Panc1 (cell line): ENCODE measurements at places on chromosomes 7 and 10. TPM values are rescaled to one million over a fixed set of nuclear protein-coding genes. Genes with fewer than 3 reads are reported as not detected.

DNA sequence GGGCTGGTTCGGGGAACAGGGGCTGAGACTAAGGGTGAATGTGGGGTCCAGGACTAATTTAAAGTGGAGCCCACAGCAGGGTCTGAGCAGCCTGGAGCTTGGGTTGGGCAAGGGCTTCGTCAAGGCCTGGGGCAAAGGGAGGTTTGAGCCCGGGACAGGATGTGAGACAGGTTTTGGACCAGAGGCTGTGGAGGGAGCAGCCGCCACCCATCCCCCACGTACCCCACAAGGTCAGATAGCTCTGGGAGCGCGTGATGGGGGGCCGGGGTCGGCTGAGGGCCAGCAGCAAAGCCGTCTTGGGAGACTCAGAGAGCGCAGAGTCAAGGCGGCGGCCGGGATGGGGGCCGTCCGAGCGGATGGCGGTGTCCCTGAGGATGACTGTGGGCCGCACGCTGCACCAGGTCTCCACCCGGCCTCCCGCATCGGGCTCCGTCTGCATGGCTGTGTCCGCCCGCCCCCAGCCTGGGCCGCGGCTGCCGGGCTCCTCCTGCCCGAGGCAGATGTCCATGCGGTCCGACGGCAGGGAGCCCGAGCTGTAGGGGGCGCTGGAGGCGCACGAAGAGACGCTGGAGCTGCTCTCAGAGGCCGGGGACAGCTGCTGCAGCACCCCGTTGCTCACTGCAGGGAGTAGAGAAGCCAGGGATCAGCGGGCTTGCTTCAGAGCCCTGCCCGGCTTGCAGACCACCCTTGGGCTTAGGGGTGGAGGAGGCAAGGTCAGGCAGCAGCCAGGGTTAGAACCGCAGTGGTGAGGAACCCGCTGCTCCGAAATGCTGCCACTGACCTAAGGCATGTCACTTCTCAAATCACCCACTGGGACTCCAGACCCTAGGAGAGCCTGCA, 12.1 kb downstream of the PDZD7 start:
- no peak overlapping the region for H3K4me3 ChIP-seq
- no peak for DNase-seq
- H3K27ac ChIP-seq, result no peak overlapping the region
- H3K4me1 ChIP-seq, result peaks cover 2% of the 10 kb centered on the region; the same call in 1 of the 2 replicates
- no peaks in the 10 kb centered on the region for H3K36me3 ChIP-seq

- no peaks in the 10 kb centered on the region for H3K27me3 ChIP-seq
- H3K27ac ChIP-seq, result no peak overlapping the region
- no peak overlapping the region for H3K4me3 ChIP-seq
- 0 out of 2 replicates have a peak, but pooled peaks cover 4% of the 10 kb centered on the region for H3K4me1 ChIP-seq
- H3K36me3 ChIP-seq, result no peaks in the 10 kb centered on the region
- DNase-seq, result no peak
Observed at GRCh38 chr7:74502216-74502891, 48.6 kb downstream of the GTF2IRD1 start.

GRCh38 chr7:117012696-117013095, 59.4 kb downstream of the ST7 start:
- H3K27me3 ChIP-seq, result no peaks in the 10 kb centered on the region
- peaks cover 19% of the 10 kb centered on the region for H3K4me1 ChIP-seq
- DNase-seq, result peak; percentile 41
- H3K4me3 ChIP-seq, result no peak overlapping the region
- H3K36me3 ChIP-seq, result no peaks in the 10 kb centered on the region

DNA sequence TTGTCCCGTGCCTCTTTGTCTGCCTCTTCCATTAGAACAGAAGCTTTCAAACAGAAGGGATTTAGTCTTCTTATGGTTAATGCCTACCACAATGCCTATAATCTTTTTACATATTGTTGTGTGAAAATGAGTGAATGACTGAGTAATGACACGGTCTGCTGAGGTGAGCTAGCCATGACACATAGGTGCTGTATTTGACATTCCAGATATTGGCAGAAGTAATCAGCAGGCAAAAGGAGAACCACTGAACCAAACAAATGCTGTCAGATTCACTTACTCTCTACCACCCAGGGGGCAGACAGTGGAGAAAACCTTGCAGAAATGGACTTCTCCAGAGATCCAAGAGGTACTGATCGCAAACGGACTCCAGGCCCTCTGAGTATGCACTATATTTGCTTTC, 377.2 kb upstream of the VWC2 start:
- no peak overlapping the region for H3K4me3 ChIP-seq
- no peak overlapping the region for H3K27ac ChIP-seq
- DNase-seq, result no peak
- H3K4me1 ChIP-seq, result no peaks in the 10 kb centered on the region
- H3K36me3 ChIP-seq, result no peaks in the 10 kb centered on the region

- DNase-seq, result no peak
- H3K4me1 ChIP-seq, result no peaks in the 10 kb centered on the region
- no peak overlapping the region for H3K27ac ChIP-seq
- H3K4me3 ChIP-seq, result no peak overlapping the region
- no peaks in the 10 kb centered on the region for H3K36me3 ChIP-seq
Observed at GRCh38 chr10:72727130-72727529, 35.2 kb downstream of the MCU start.

GRCh38 chr10:5443429-5443828, 31.1 kb downstream of the NET1 start:
- H3K4me1 ChIP-seq, result peaks cover 10% of the 10 kb centered on the region
- no peak overlapping the region for H3K4me3 ChIP-seq
- no peak for DNase-seq
- no peaks in the 10 kb centered on the region for H3K27me3 ChIP-seq

- no peaks in the 10 kb centered on the region for H3K36me3 ChIP-seq
- no peak overlapping the region for H3K4me3 ChIP-seq
- H3K27me3 ChIP-seq, result no peaks in the 10 kb centered on the region
- H3K4me1 ChIP-seq, result peaks cover 10% of the 10 kb centered on the region
- H3K27ac ChIP-seq, result no peak overlapping the region
Observed at GRCh38 chr7:75740846-75741497, 2.2 kb upstream of the HIP1 start.

GRCh38 chr10:30825495-30825894, 195.9 kb upstream of the LYZL2 start:
- no peak overlapping the region for H3K4me3 ChIP-seq
- no peak for DNase-seq
- H3K4me1 ChIP-seq, result no peaks in the 10 kb centered on the region
- H3K27me3 ChIP-seq, result no peaks in the 10 kb centered on the region
- no peak overlapping the region for H3K27ac ChIP-seq

- no peak overlapping the region for H3K4me3 ChIP-seq
- H3K27ac ChIP-seq, result no peak overlapping the region
- no peak for DNase-seq
- no peaks in the 10 kb centered on the region for H3K36me3 ChIP-seq
Observed at GRCh38 chr10:43035800-43036199, 41.1 kb upstream of the RET start.

GRCh38 chr10:129896860-129897200, 67.2 kb downstream of the EBF3 start:
- no peak for DNase-seq
- H3K27me3 ChIP-seq, result peaks cover 4% of the 10 kb centered on the region; the same call in 1 of the 2 replicates
- H3K36me3 ChIP-seq, result no peaks in the 10 kb centered on the region
- H3K27ac ChIP-seq, result no peak overlapping the region
- no peak overlapping the region for H3K4me3 ChIP-seq

DNA sequence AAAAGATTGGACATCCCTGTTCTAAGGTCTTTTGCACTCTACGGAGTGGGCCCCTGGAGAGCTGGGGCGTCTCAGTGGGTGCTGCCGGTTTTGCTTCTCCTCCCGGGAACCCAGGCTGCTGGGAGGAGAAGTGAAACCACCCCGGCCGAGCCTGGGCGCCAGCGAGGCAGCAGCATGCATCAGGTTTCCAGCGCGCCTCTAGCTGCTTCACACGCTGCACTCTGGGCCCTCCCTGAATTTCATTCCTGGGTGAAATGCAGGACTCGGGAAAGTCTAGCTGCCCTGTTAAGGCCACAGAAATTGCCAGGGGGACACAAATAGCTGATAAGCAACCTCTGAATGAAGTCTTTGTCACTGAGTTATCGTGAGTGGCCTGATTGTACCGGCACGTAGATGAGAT, 127.4 kb downstream of the TRRAP start:
- no peaks in the 10 kb centered on the region for H3K4me1 ChIP-seq
- no peak overlapping the region for H3K27ac ChIP-seq
- H3K27me3 ChIP-seq, result no peaks in the 10 kb centered on the region
- peaks cover 12% of the 10 kb centered on the region for H3K36me3 ChIP-seq
- DNase-seq, result no peak
- H3K4me3 ChIP-seq, result no peak overlapping the region

- no peaks in the 10 kb centered on the region for H3K4me1 ChIP-seq
- H3K4me3 ChIP-seq, result no peak overlapping the region
- no peak for DNase-seq
- no peaks in the 10 kb centered on the region for H3K36me3 ChIP-seq
Observed at GRCh38 chr10:86004337-86004736, 362.3 kb downstream of the GRID1 start.

- DNase-seq, result no peak
- no peaks in the 10 kb centered on the region for H3K4me1 ChIP-seq
- no peak overlapping the region for H3K4me3 ChIP-seq
- H3K36me3 ChIP-seq, result no peaks in the 10 kb centered on the region
- H3K27ac ChIP-seq, result no peak overlapping the region
- no peaks in the 10 kb centered on the region for H3K27me3 ChIP-seq
Observed at GRCh38 chr10:101655570-101655969, 39.4 kb downstream of the FBXW4 start.

- no peaks in the 10 kb centered on the region for H3K36me3 ChIP-seq
- DNase-seq, result peak; percentile 46
- peaks cover 25% of the 10 kb centered on the region for H3K4me1 ChIP-seq
- H3K27ac ChIP-seq, result peak overlapping the region; percentile 78
- no peak overlapping the region for H3K4me3 ChIP-seq
- no peaks in the 10 kb centered on the region for H3K27me3 ChIP-seq
Observed at GRCh38 chr7:36127075-36127740, 25.8 kb upstream of the EEPD1 start.

DNA sequence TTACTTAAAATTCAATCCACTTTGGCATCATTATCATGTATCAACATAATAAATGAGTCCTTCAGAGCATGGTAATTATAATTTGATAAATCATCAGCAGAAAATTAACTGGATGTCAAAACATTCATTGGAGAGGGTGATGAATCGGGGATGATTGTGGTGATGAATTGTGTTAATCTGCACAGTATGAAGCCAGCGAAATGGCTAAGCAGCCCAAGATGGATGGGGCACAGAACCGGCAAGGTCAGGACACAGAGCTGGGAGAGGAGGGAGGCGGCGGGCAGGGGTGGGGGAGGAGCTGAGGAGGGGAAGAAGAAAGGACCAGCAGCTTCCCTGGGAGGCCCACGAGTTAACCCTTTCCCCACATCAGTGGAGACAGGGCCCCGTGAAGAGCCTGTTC, 536.1 kb downstream of the LRMDA start:
- no peak overlapping the region for H3K4me3 ChIP-seq
- H3K36me3 ChIP-seq, result no peaks in the 10 kb centered on the region
- no peaks in the 10 kb centered on the region for H3K4me1 ChIP-seq
- no peaks in the 10 kb centered on the region; the same call in none of the 2 replicates for H3K27me3 ChIP-seq
- no peak for DNase-seq

DNA sequence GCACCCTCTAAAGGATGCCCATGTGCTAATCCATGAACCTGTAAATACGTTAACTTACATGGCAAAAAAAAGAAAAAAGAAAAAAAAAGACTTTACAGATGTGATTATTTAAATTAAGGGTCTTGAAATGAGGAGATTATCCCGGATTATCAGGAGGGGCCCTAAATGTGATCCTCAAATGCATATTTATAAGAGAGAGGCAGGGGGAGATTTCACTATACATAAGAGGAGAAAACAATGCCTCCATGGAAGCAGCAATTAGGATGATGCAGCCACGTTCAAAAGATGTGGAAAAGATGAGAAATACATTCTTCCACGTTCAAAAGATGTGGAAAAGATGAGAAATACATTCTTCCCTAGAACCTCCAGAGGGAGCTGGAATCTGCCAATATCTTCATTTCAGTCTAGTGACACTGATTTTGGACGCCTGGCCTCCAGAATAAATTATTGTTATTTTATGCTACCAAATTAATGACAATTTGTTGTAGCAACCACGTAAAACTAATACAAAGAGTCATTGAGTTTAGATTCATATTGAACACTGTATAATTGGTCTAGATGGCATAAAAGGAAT, 328.4 kb upstream of the GNAI1 start:
- no peak overlapping the region for H3K4me3 ChIP-seq
- no peaks in the 10 kb centered on the region for H3K4me1 ChIP-seq
- DNase-seq, result no peak
- H3K27ac ChIP-seq, result no peak overlapping the region
- H3K27me3 ChIP-seq, result no peaks in the 10 kb centered on the region
- H3K36me3 ChIP-seq, result no peaks in the 10 kb centered on the region

DNA sequence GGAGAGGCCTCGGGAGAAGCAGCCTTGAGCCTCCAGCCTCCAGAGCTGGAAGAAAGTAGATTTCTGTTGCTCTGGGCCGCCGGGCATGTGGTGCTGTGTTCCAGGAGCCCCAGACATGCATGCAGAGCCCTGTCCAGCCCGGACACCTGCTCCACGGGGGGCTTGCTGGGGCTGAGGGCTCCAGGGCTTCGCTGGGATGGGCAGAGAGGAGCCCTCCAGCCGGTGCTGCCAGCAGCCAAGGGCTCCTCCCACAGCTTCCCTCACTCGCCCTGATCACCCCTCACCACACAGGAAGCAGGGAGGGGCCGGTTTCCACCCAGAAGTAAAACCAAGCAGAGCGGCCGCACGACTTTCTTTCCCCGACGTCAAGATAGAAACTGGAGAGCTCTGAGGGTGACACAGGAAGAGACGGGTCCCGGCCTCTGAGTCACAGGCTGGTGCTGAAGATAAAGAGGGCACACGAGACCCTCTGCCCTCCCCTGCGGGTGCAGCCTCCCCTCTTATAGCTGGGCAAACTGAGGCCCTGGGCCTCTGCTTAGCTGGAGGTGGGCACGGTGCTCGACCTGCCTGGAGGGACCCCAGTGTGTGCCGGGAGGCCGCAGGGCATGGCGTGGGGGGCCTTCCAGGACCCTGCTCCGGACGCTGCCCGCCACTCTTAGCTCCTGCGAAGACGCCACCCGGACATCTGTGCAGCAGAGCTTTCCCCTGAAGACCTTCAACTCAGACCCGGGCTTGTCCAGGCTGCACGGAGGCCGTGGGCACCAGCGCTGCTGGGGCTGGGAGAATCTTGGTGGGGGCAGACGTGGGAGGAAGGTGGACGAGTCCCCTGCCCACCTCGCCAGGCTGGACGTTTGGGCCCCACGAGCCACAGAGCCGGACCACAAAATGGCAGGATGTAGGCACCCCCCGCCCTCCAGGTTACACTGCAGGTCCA, 31.1 kb downstream of the ADAP1 start:
- H3K4me1 ChIP-seq, result peaks cover 28% of the 10 kb centered on the region
- no peaks in the 10 kb centered on the region for H3K27me3 ChIP-seq
- no peaks in the 10 kb centered on the region for H3K36me3 ChIP-seq
- H3K27ac ChIP-seq, result 0 out of 2 replicates have a peak overlapping the region, but pooled peaks have one; percentile 29

GRCh38 chr10:24759672-24760071, 36.0 kb upstream of the ARHGAP21 start:
- no peak overlapping the region for H3K4me3 ChIP-seq
- no peaks in the 10 kb centered on the region for H3K4me1 ChIP-seq
- H3K27ac ChIP-seq, result no peak overlapping the region
- H3K36me3 ChIP-seq, result no peaks in the 10 kb centered on the region
- no peak for DNase-seq

- H3K27ac ChIP-seq, result no peak overlapping the region
- H3K27me3 ChIP-seq, result no peaks in the 10 kb centered on the region
- H3K36me3 ChIP-seq, result no peaks in the 10 kb centered on the region
- H3K4me1 ChIP-seq, result no peaks in the 10 kb centered on the region
- no peak overlapping the region for H3K4me3 ChIP-seq
- DNase-seq, result no peak
Observed at GRCh38 chr10:110265573-110266193, 39.0 kb downstream of the SMNDC1 start.

The RELN gene
- 0.10 TPM for total RNA-seq

The SPACDR gene
- total RNA-seq, result 1.5 TPM

The UNC5B gene
- 1.1 TPM for total RNA-seq

The CREB5 gene
- total RNA-seq, result 3.1 TPM

The TRIM50 gene
- total RNA-seq, result not detected

The SMARCD3 gene
- 27.8 TPM for total RNA-seq

The ABCB1 gene
- 0.67 TPM for total RNA-seq

The SFTPA2 gene
- total RNA-seq, result 2.8 TPM

The EDRF1 gene
- 36.3 TPM for total RNA-seq
